A549 (cell line): ENCODE measurements at places on chromosomes 1 and 21. TPM values are rescaled to one million over a fixed set of nuclear protein-coding genes. Genes with fewer than 3 reads are reported as not detected.

Gene MMP23B
- 0.66 to 1.0 TPM (median 0.84 TPM) in 3 replicates for polyA plus RNA-seq

Gene IGFN1
- 2.7 to 4.7 TPM (median 4.6 TPM) in 3 replicates for polyA plus RNA-seq

Gene LRRC39
- polyA plus RNA-seq: 0.24 to 0.45 TPM (median 0.32 TPM) in 3 replicates

Gene LAPTM5
- 0.06 to 0.26 TPM (median 0.09 TPM) in 3 replicates for polyA plus RNA-seq

Gene FCGR3A
- not detected in 3 replicates for polyA plus RNA-seq

Gene VASH2
- 3.0 to 4.7 TPM (median 3.3 TPM) in 3 replicates for polyA plus RNA-seq

Gene TEDDM1
- polyA plus RNA-seq: not detected in 3 replicates

Gene KLHDC8A
- polyA plus RNA-seq: 0.32 to 0.51 TPM (median 0.34 TPM) in 3 replicates

Gene GORAB
- 7.1 to 9.0 TPM (median 7.5 TPM) in 3 replicates for polyA plus RNA-seq

Gene WLS
- 8.7 to 12.1 TPM (median 10.9 TPM) in 3 replicates for polyA plus RNA-seq

Gene IRF6
- 0.03 to 0.08 TPM (median 0.05 TPM) in 3 replicates for polyA plus RNA-seq

Gene ERO1B
- polyA plus RNA-seq: 2.7 to 3.2 TPM (median 3.2 TPM) in 3 replicates

Gene C1orf210
- polyA plus RNA-seq: not detected in 3 replicates

Gene TRIM46
- 1.7 to 2.8 TPM (median 2.7 TPM) in 3 replicates for polyA plus RNA-seq

Gene SLAMF6
- not detected in 3 replicates for polyA plus RNA-seq

Gene ACBD3
- polyA plus RNA-seq: 27.0 to 30.2 TPM (median 29.8 TPM) in 3 replicates

Gene SHISAL2A
- polyA plus RNA-seq: not detected in 3 replicates

Gene LRRC38
- not detected in 3 replicates for polyA plus RNA-seq

Gene OR2M2
- polyA plus RNA-seq: not detected in 3 replicates

Gene HES5
- not detected in 3 replicates for polyA plus RNA-seq

Gene B3GALNT2
- polyA plus RNA-seq: 17.3 to 17.8 TPM (median 17.7 TPM) in 3 replicates

Gene PADI2
- 1.1 to 1.5 TPM (median 1.3 TPM) in 3 replicates for polyA plus RNA-seq

Gene IGSF21
- not detected in 3 replicates for polyA plus RNA-seq

Gene TENT5C
- 0.08 to 0.14 TPM (median 0.11 TPM) in 3 replicates for polyA plus RNA-seq

Gene PAPPA2
- polyA plus RNA-seq: 0.03 to 0.04 TPM (median 0.04 TPM) in 3 replicates

Gene HEYL
- polyA plus RNA-seq: 2.0 to 2.3 TPM (median 2.2 TPM) in 3 replicates

Gene MROH7
- not detected in 3 replicates for polyA plus RNA-seq

Gene TBX15
- 0.03 TPM in 1 of 3 replicates, not detected in the others for polyA plus RNA-seq

Gene ZNF648
- not detected in 3 replicates for polyA plus RNA-seq

Gene KRTAP12-2
- polyA plus RNA-seq: not detected in 3 replicates

Gene SOX13
- polyA plus RNA-seq: 6.8 to 7.3 TPM (median 7.0 TPM) in 3 replicates

Gene RHD
- not detected in 3 replicates for polyA plus RNA-seq

Gene GUCA2B
- 0.17 TPM in 1 of 3 replicates, not detected in the others for polyA plus RNA-seq

Gene GPR3
- polyA plus RNA-seq: 0.64 to 0.95 TPM (median 0.76 TPM) in 3 replicates
